ENCODE measurements at places on chromosomes 7 and 10.

DNA sequence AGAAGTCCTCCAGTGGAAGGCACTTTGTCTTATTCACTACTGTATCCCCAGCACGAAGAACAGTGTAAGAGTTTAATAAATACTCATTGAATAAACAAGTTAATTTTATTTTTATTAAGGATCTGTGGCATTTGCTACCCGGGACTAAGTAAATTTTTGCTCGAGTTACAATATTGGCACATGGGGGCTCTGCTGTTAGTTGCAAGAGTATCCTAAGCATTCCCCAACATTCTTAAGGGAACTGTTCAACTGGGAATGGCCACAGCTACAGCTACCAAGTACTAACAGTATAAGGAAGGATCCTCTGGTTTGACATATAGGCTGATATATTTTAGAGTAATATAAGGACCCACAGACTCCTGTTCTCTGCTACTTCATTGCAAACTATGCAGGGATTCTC is 8.7 kb upstream of the LRRTM3 start:
- DNase-seq: no peak

DNA sequence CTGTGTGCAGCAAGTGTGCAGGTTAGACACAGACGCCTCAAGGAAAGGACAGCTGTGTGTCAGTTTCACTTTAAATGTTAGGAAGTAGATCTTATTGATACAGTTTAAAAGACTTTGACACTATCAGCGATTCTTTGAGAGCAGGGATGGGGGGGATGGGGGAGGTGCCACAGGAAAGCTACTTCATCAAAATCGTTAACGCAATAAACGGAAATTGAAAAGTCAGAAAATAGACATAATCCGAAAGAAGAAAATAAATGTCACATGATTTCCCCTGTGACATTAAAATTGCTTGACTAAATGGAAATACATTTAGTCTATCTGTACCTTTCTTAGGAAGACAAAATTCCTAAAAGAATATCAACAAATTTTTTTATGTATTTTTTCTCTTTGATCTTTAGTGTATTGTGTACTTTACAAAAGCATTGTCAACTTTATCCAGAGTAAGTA is 476 bp upstream of the ZNF33B start:
- no peak for DNase-seq

DNA sequence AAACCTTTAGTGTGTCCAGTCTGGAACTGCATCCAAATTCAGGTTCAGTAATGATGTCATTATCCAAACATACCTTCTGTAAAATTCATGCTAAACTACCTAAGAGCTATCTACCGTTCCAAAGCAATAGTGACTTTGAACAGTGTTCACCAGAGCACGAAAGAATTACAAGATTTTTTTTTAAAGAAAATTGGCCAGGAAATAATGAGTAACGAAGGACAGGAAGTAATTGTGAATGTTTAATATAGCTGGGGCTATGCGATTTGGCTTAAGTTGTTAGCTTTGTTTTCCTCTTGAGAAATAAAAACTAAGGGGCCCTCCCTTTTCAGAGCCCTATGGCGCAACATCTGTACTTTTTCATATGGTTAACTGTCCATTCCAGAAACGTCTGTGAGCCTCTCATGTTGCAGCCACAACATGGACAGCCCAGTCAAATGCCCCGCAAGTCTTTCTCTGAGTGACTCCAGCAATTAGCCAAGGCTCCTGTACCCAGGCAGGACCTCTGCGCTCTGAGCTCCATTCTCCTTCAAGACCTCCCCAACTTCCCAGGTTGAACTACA is 694 bp upstream of the FAS start:
- DNase-seq: no peak

DNA sequence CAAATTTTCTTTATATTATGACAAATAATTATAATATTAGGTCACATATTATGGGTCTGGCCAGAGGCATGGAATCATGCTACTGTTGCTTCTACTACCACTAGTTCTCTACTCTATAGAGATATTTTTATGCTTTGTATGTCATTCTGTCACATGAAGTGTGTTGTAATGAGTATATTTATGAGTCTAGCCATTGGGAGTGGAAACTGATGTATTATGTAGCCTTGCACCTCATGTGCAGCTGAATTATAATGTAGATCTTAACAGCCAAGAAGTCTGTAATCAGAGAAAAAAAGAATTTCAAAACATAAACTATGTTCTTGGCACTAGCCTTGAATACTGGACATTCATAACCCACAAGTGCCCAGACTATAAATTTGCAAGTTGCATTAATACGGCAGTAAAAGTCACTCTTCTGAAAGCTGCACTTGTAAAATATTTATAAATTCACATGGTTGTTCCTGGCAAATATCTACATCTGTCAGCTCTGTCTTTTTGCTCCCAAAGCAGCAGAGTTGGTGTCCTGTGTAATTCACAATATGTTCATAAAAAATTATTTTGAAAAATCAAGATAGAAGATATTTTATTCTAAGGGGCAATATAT is 48.6 kb upstream of the SKAP2 start:
- DNase-seq: no peak

GRCh38 chr7:134826105-134826504 is 46.7 kb downstream of the CALD1 start:
- DNase-seq: no peak

DNA sequence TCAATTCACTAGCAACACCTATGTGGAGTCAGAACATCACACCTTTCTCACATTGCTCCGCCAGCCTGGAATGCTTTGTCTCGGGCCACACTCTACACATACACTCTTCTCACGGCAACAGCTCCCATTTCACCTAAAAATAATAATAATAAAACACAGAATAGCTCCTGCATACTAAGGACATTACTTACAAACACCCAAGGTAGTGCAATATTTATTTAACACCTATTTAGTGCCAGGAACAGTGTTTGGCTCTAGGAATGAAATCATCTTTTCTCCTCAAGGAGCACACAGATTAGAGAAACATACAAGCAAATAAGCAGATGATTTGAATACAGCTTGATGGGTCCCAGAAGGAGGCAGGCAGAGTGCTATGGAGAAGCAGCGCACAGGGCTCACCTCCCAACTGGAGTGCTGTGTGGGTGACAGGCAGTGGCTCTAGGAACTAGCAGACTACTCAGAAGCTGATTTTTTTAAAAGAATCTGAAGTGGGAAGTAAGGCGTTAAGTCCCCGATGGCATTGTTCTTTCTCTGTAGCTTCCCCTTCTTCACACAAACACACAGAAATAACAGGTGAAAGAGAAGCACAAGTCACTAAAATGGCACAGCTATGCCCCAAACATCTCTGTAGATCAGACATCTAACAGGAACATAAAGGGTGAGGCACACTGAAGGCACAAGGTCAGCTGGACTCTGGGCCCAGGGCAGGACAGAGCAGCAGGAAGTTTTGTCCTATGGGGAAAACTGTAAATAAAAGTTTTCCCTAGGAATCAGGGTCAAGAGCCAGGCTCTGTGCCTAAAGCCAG is 16.7 kb downstream of the USP6NL start:
- DNase-seq: no peak

GRCh38 chr10:19845503-19846368 is 29.5 kb downstream of the PLXDC2 start:
- no peak for DNase-seq

DNA sequence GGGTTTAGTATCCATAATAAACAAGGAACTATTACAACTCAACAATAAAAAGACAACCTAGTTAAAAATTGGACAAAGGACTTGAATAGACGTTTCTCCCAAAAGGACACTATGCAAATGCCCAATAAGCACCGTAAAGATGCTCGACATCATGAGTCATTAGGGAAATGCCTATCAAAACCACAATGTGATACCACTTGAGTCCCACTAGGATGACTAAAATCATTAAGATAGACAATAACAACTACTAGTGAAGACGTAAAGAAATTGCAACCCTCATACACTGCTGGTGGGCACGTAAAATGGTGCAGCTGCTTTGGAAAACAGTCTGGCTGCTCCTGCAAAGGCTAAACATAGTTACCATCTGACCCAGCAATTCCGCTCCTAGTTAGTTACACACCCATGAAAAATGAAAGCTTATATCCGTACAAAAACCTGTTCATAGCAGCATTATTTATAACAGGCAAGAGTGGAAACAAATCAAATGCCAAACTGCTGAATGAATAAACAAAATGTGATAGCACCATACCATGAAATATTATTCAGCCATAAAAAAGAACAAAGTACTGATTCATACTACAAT is 17.3 kb downstream of the CCDC3 start:
- DNase-seq: no peak

- no peak for DNase-seq
Observed at GRCh38 chr10:80477-81105, 31.5 kb upstream of the TUBB8 start.

DNA sequence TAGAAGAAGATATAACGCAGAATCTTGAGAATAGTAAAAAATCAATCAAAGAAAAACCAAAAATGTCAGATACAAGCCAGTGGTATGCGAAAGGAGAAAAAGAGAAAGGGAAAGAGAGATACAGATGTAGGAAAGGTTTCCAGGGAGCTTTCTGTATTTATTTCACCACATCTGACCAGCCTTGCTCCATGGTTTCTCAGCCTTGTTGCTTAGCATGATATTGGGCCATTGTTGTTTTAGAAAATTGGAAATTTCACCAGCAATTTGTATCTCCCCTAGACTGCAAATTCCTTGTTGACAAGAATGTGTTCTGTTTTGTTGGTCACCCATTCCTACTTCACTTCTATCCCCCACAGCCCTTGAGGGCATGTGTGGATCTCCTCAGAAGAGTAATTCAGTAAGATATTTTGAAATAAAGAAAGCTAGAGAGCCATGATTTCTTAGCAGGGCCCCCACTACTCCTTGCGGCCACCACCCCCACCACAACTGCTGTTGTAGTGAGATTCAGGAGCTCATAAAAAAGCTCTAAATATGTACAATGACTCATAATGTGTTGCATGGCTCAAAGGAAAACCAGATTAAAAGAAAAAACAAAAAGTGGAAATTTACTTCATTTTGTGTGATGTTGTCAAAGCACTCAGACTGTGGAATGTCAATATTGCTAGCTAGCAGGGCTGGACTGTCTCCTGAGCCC is 138.7 kb downstream of the CHRM2 start:
- DNase-seq: no peak

DNA sequence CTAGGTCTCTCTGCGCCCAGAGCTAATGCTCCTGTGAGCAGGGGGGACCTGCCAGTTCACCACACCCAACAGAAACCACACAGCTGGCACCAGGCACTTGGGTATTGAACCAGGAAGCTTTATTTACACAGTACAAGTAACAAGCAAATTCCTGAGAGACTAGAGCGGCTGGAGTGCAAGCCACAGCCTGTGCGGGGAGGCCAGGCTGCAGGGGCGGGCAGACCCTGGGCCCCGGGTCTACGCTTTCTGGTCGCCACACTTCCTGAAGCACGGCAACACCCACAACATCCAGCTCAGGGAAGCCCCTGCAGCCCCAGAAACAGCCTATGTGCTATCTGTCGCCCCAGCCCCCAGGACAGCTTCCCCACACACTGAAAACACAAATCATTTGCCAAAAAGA is 125.0 kb downstream of the FAM53B start:
- no peak for DNase-seq

GRCh38 chr7:158676171-158676840 is 28.3 kb downstream of the NCAPG2 start:
- no peak for DNase-seq

DNA sequence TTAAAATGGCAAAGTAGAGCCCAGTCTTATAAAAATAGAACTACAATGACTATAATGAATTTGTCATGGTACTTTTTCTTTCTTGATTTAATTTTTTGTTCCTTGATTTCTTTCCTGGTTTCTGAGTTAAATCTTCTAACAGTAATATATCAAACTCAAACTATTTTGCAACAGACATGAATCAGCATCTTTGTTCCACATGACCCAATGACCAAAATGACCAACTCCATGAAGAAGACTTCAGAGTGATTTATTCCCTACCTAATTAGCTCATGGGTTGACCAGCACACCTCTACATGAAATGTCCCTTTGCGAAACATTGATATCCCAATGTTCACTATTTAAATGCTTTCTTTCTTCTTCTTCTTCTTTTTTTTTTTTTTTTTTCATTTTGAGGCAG is 30.9 kb downstream of the NMT2 start:
- DNase-seq: no peak

DNA sequence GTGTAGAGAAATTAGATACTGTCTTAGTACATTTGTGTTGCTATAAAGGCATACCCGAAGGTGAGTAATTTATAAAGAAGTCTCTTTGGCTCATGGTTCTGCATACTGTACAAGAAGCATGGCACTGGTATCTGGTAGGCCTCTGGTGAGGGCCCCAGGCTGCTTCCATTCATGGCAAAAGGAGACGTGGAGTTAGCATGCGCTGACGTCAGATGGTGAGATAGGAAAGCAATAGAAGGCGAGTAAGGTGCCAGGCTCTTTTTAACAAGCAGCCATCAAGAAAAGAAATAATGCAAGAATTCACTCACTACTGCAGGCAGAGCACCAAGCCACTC is 38.1 kb downstream of the AKR1C8 start:
- no peak for DNase-seq

- no peak for DNase-seq
Observed at GRCh38 chr7:148011753-148012152, 578.8 kb upstream of the C7orf33 start.

DNA sequence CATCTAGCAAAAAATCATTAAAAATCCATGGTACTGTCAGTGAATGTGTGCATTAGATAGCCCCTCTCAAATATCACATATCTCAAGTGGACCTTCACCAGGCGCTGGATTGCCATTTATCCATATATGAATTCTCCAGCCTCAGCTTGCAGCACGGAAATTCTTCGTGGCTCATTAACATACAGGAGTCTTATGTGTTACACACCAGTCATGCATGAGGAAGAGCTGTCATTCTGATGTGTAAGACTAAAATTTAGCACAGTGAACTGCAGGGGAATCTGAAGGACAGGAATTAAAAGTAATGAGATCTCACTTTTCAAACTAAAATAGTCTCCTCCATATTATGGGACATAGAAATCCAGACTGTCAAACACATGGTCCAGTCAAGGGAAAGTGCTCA is 542.4 kb upstream of the DPP6 start:
- no peak for DNase-seq

- DNase-seq: no peak
Observed at GRCh38 chr10:70937661-70938060, 49.3 kb upstream of the PCBD1 start.

GRCh38 chr10:23368816-23369640 is 24.4 kb upstream of the C10orf67 start:
- no peak for DNase-seq

- no peak for DNase-seq
Observed at GRCh38 chr7:153524070-153524601, 528.1 kb upstream of the DPP6 start.

- no peak for DNase-seq
Observed at GRCh38 chr7:148436135-148436534, 154.4 kb upstream of the C7orf33 start.

Data from fibroblast of skin of left biceps (primary cell).